Esophagus squamous epithelium (tissue), 5 donors: ENCODE measurements at places on chromosomes 13 and 19. TPM values are rescaled to one million over a fixed set of nuclear protein-coding genes. Genes with fewer than 3 reads are reported as not detected.

DNA sequence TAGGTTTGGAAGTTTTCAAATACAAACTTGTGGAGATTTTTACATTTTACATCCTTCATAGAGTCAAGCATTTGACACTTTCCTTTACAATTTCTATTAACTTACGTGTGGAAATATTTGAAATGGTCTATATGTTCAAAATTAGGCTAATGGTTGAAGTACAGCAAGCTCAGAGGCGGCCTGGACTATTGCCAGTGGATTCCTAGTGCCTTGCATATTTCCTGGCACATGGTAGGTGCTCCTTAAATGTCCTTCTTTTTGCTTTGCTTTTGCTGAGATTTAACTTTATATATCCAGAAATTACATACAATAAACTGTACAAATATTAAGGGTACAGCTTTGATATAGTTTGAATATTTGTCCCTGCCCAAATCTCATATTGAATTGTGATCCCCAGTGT is 93.9 kb downstream of the UBL3 start:
- H3K4me1 ChIP-seq, result no peaks in the 10 kb centered on the region
- no peaks in the 10 kb centered on the region for H3K27me3 ChIP-seq
- no peaks in the 10 kb centered on the region for H3K36me3 ChIP-seq

- no peak overlapping the region for H3K27ac ChIP-seq
- no peak for DNase-seq
- H3K36me3 ChIP-seq, result no peaks in the 10 kb centered on the region
- H3K27me3 ChIP-seq, result no peaks in the 10 kb centered on the region
- peak overlapping the region; percentile 39 for H3K4me3 ChIP-seq
Measured at GRCh38 chr13:26011996-26012821, 39.6 kb downstream of the SHISA2 start.

The CADM4 gene
- total RNA-seq, result 10.9 TPM

- no peaks in the 10 kb centered on the region for H3K4me1 ChIP-seq
- no peak for DNase-seq
- H3K36me3 ChIP-seq, result no peaks in the 10 kb centered on the region
- no peak overlapping the region for H3K27ac ChIP-seq
- H3K27me3 ChIP-seq, result no peaks in the 10 kb centered on the region
Measured at GRCh38 chr13:111850458-111850857, 216.5 kb upstream of the SOX1 start.

GRCh38 chr19:40232479-40232878 is 6.0 kb upstream of the CCNP start:
- peaks cover 51% of the 10 kb centered on the region for H3K36me3 ChIP-seq
- no peak for DNase-seq
- H3K4me3 ChIP-seq, result no peak overlapping the region
- H3K4me1 ChIP-seq, result no peaks in the 10 kb centered on the region
- H3K27ac ChIP-seq, result no peak overlapping the region
- H3K27me3 ChIP-seq, result no peaks in the 10 kb centered on the region

The FFAR1 gene
- not detected for total RNA-seq

GRCh38 chr13:111941845-111942447 is 125.0 kb upstream of the SOX1 start:
- peaks cover 17% of the 10 kb centered on the region for H3K4me1 ChIP-seq
- no peak overlapping the region for H3K4me3 ChIP-seq
- H3K36me3 ChIP-seq, result no peaks in the 10 kb centered on the region
- DNase-seq, result no peak

The HPN gene
- total RNA-seq, result not detected

GRCh38 chr19:7970716-7971448 is 27.4 kb upstream of the TIMM44 start:
- H3K27me3 ChIP-seq, result no peaks in the 10 kb centered on the region
- H3K4me3 ChIP-seq, result no peak overlapping the region
- H3K4me1 ChIP-seq, result no peaks in the 10 kb centered on the region
- H3K36me3 ChIP-seq, result peaks cover 40% of the 10 kb centered on the region
- no peak overlapping the region for H3K27ac ChIP-seq

The ZNF546 gene
- total RNA-seq, result 2.5 TPM

DNA sequence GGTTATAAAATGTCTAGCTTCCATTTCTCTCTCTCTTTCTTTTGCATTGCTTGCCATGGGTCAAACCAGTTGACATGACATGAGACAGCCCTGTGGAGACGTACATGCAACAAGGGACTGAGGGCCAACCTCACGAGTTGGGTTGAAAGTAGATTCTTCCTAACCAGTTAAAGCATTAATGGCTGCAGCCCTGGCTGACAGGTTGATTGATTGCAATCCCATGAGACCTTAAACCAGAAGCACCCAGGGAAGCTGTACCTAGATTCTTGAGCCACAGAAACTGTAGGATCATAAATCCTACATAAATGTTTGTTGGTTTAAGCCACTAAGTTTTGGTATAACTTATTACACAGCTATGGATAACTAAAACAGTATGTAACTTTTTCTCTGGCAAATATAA is 373.8 kb downstream of the DACH1 start:
- H3K27me3 ChIP-seq, result no peaks in the 10 kb centered on the region
- no peaks in the 10 kb centered on the region for H3K36me3 ChIP-seq
- no peak for DNase-seq
- H3K4me1 ChIP-seq, result no peaks in the 10 kb centered on the region
- H3K27ac ChIP-seq, result no peak overlapping the region
- H3K4me3 ChIP-seq, result no peak overlapping the region
